ENCODE measurements at places on chromosomes 4 and X. TPM values are rescaled to one million over a fixed set of nuclear protein-coding genes. Genes with fewer than 3 reads are reported as not detected.

Gene NXF3
- total RNA-seq = not detected

Gene GRK4
- 5.9 TPM for total RNA-seq

Gene CXorf58
- not detected for total RNA-seq

Gene SMIM31
- not detected for total RNA-seq

Gene PHF8
- total RNA-seq = 23.2 TPM

Gene RRH
- total RNA-seq = not detected

Gene MAOB
- not detected for total RNA-seq

All from endothelial cell of umbilical vein (primary cell).